ENCODE measurements at places on chromosomes 1 and 21.

DNA sequence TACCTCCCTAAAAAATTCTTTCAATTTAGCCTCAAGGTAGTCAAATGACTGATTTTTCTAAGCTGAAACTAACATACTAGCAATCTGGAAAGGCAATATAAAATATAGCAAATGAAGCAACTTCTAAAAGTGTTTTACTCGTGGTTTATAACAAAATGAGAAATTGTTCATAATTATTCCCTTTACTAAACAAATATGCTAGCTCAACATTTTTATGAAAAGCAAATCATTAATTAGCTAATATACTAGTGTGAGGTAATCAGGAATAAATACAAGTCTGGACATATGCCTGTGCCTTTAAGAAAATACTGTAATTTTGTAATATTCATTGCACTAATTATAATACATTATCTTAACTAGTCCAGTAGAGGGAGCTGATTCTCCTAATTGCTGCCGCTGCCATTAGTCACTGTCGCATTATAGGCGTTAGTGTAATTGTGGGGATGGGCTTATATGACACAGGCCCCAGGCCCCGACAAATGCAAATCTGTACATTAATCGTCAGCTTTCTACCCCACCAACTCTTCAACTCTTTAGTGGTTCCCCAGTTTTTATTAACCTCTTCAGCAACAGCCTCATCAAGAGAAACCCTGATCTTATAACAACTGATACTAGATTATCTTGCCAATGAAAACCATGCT lies 160.9 kb downstream of the GABPA start:
- DNase-seq, result no peak

DNA sequence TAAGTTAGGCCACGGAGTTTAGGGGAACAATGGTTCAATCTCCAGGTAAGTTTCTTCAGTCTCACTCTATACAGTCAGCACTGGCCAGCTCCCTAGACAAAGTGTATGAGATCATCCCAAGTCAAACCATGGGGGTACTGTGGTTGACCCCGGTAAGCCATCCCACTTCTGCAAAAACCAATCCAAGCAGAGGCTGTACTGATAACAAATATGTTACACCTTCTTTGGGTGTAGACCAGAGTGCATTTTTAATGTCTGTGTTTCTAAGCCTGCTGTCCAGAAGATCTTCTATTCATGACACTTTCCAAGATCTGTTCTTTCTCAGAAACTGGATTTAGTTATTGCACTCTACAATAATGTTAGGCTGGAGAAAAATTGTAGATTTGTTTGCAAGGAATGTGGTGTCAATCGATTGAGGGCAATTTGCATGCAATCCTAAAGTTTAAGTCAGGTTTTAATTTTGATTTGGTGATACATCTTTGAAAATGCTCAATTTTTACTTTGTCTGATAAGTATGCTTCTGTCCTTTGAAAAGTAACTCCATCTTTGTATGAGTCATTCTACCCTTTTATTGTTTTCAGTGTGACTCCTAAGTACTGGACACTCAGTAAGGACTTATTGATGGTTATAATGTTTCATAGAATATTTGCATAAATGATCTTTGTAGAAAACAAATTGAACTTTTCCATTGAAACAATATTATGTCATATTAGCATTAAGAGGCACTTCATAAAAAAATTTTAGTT lies 152.4 kb downstream of the HLX start:
- no peak for DNase-seq

DNA sequence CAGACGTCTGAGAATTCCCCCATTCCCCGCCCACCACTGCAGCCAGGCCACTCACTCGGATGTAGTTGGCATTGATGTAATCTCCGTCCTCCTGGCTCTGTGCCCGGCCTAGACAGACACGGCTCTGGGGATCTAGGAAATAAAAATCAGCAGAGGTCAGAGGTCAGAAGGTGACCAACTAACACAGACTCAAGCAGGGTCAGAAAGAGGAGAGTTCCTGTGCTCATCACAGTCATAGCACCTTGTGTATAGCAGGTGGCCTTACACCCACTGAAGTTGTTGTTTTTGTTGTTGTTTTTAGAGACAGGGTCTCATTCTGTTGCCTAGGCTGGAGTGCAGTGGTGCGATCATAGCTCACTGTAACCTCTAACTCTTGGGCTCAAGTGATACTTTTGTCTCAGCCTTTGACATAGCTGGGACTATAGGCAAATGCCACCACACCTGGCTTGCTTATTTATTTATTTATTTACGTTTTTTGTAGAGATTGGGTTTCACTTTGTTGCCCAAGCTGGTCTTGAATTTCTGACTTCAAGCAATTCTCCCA lies 4.9 kb downstream of the PTPN7 start:
- no peak for DNase-seq

- no peak for DNase-seq
These were observed 125.2 kb upstream of the KCNJ6 start for GRCh38 chr21:38041493-38041892.

GRCh38 chr1:40884055-40884795 lies 22.1 kb upstream of the CITED4 start:
- no peak for DNase-seq

DNA sequence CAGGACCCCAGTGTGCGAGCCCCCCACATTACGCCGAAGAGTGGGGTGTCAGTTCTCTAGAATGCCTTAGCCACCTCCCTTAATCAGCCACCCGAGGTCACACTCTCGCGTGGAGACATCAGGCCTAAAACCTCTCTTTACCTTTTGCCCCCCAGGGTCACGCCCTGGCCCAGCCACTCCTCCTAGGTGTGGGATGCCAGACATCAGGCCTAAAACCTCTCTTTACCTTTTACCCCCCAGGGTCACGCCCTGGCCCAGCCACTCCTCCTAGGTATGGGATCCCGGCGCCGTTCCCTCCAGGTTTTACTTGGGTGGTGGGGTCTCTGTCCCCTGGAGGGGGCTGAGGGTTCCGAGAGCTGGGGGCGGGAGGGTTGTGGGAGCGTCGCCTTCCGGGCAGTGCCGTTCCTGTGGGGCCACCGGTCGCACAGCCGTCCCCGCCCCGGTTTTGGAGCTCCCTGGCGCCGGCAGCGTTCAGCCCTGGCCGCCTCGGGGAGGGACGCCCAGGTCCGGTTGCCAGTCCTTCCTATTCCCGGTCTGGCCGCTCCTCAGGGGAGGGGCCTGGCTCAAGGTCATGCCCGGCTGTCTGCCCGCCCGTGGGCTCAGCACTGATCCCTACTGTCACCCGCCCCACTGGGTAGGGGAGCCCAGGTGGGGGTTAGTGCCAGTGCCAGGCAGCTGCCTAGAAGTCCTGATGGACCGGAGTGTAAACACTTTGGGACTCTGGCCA lies 882 bp downstream of the VPS13D start:
- DNase-seq, result no peak

GRCh38 chr1:115336741-115337140 lies 1.3 kb downstream of the NGF start:
- no peak for DNase-seq

GRCh38 chr1:232428786-232429530 lies 201.0 kb downstream of the SIPA1L2 start:
- no peak for DNase-seq

GRCh38 chr1:192512426-192513162 lies 63.0 kb upstream of the RGS1 start:
- DNase-seq, result no peak

GRCh38 chr1:31744165-31744888 lies 19.8 kb downstream of the ADGRB2 start:
- DNase-seq, result no peak

DNA sequence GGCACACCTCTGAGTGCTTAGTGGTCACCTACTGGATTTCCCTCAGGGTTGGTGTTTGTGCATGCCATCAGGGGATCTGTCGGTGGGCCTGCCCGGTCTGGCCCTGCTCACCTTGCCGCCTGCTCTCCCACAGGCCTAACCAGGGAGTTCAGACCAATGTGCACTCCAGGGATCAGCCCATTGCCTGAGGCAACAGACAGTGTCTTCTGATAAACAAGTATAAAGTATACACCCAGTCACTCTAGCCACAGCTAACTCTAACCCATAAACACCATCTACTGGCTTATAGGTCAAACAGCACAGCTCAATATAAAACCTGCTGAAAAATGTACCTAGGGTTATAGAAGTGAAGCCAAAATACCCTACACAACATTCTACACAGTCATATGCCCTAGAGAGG lies 1300.0 kb downstream of the PLA2G4A start:
- DNase-seq, result no peak

DNA sequence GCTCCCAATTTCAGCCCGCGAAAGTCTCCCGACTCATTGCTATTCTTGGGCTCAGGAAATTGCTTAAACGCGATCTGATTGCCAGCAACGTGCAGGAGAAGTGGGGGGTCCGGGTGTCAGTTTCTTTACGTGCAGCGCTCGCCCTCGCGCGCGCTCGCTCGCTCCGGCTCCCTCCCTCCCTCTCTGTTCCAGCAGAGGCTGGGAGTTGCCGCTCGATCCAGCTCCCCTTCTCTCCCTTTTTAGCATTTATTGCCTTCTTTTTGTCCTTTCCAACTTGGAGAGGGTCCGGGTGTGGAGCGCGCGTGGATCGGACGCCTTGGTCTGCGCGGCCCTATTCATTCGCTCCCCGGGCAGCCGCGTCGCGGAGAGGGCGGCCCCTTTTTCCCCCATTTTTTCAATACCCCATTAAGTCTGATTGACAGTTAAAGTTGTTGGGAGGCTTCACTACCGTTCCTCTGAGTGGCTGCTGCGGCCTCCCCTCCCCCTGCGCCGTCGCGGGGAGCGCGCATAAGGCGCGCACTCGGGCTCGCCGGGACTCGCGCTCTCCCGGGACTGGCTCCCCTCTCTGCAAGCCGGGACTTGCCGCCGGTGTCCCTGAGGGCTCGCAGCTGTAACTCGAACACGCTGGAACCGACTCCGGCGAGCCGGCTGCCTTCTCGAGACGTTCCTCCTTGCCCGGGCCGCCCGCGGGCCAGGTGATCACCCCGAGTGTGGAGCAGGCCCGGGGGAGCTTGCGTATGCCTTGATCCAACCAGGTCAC lies at the start of gene DHRS3:
TSS of gene DHRS3 (minus strand) at position 310 of the 760 bp plus-strand sequence. CDS start 862 bp downstream, outside the sequence.
- peak; percentile 54 for DNase-seq

- no peak for DNase-seq
These were observed 227.9 kb downstream of the KCNT2 start for GRCh38 chr1:196380316-196380715.

GRCh38 chr1:207335695-207336363 lies 14.4 kb downstream of the CD55 start:
- no peak for DNase-seq

- DNase-seq, result no peak
These were observed 19.8 kb upstream of the HSPG2 start for GRCh38 chr1:21956720-21957552.

DNA sequence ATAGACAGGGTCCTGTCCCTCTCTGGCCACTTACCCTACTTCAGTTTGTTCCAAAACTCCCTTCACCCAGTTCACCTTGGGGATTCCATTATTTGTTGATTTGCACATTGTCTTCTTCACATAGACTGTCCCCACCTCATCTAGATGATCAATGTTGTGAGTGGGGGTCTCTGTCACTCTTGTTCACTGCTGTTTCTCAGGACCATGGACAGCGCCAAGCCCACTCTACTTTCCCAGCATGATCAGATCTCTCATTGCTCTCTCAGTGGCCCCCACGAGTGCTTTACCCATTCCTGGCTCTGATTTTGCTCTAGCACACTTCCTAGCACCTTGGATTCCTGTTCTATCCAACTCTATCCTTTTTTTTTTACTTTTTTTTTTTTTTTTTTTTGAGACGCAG lies 45.4 kb upstream of the IGSF21 start:
- no peak for DNase-seq

DNA sequence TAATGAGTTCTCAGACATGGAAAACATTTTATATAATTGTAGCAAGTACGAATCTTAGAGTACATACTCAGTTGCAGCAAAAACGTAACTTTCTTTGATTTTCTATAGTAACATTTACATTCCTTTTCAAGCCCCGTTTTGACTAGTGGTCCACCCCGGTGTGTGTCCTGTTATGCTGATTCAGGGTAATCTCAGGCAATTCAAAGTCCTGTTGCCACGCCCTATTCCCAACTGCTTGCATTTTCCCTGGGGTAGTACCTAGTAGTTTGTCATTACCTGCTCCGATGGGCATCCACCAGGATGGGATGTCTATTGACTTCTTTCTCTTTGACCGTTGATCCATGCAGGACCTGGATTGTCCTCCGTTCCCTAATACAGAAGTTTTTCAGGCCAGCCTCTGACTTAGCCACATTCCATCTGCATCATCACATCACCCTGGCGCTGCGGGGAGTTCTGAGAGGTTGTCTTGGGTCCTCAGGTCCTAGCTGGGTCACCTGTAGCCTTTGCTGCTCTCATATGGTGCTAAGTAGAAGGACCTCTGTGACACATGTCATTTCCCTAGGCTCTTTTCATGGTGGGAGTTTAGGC lies 15.0 kb upstream of the FCAMR start:
- DNase-seq, result no peak

- no peak for DNase-seq
These were observed 383.2 kb downstream of the KIF26B start for GRCh38 chr1:245537992-245538391.

- DNase-seq, result no peak
These were observed 136.2 kb upstream of the BACE2 start for GRCh38 chr21:41031701-41032220.

DNA sequence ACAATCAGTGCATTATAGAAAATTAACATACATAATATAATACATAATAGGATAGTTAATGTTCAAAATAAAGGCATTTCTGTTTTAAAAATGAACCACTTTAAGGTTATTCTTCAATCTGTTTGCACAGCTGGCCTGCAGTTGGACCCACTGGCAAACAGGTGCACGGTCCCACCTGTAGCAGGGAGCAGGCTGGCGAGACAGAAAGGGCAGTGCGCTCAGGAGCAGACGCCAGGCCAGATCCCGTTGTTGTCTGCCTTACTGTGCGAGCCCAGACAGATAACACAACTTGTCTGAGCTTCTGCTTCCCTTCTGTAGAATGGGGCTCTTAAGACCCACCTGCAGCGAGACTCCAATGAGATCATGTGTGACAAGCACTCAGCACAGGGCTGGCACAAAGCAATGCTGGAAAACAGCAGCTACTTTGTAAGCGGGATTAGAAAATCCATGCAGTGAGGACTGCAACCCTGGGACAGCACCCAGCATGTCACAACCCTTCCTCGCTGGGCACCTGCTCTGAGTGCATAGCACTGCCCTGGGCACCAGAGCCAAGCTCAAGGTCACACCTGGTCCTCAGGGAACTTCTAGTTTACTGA lies 33.5 kb downstream of the VPS26C start:
- DNase-seq, result no peak

- DNase-seq, result no peak
These were observed 22.6 kb upstream of the PRDM15 start for GRCh38 chr21:41901782-41902181.

DNA sequence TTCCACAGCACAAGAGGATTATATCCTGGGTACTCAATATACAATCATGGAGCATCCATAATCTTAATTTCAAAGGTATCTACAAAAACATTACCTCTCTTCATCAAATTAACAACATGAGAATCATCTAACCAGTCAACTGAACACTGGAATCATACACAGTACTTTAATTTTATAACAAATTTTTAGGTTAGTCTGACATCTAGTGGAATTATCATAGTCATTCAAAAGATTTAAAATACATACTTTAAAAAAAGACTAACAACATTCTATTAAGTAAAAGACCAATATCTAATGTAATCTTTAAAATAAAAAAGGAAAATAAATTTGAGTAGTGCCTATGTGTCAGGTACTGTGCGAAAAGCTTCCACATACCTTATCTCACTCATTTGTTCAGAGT lies 16.8 kb upstream of the SH3GLB1 start:
- DNase-seq, result no peak

GRCh38 chr1:89927049-89927448 lies 67.9 kb upstream of the ZNF326 start:
- no peak for DNase-seq

Measured in hypothalamus (tissue), 51 donors.